NCI-H1436 treated with DMSO at 0.1 percent for 48 hours (cell line): ENCODE measurements at places on chromosomes 2 and 18.

DNA sequence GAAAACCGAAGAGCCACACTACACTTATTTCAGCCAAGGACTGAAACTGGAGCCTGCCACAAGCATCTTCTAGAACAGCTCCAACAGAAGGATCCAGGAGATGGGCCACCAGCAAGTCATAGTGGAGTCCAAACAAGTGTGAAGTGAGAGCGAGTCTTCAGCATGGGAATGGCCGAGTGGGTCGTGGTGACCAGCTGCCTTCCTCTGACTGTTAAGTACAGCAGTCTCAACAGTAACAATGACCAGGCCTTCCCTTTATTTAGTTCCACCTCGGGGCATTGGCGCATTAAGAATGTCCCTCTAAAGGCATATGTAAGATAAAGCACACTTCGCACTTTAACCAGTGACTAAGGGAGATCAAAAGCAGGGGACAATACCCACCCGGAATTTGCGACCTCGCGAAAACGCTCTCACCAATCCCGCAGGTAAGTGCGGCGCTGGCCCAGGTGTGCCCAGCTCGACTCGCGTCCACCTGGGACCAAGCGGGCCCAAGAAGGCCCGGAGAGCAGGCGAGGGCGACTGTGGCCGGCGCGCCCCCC lies 1.1 kb downstream of the L3MBTL4 start:
- DNase-seq, result no peak

GRCh38 chr2:97702731-97703470 lies 10.5 kb upstream of the ZAP70 start:
- no peak for DNase-seq

- no peak for DNase-seq
Observed at GRCh38 chr2:241050624-241051577, 51.2 kb downstream of the MTERF4 start.

GRCh38 chr2:231794383-231794782 lies 8.1 kb downstream of the COPS7B start:
- DNase-seq, result no peak

DNA sequence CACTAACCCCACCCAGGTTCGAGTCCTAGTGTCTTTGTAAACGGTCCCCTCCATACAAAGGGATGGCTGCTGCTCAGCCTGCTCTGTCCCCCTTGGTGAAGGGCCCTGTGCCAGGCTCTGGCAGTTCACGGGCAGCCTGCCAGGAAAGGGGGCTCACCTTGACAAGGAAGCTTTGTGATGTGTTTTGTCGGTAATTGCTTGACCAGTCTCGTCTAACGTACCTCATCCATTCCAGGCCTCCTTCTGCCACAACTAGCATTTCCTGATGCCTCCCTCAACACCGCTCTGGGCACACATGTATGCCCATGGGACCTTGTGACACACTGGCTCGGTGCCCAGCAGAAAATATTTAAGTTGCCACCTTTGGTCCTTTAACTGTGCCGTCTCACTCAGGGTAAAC lies 171.9 kb downstream of the KLHL29 start:
- DNase-seq, result peak; percentile 42

DNA sequence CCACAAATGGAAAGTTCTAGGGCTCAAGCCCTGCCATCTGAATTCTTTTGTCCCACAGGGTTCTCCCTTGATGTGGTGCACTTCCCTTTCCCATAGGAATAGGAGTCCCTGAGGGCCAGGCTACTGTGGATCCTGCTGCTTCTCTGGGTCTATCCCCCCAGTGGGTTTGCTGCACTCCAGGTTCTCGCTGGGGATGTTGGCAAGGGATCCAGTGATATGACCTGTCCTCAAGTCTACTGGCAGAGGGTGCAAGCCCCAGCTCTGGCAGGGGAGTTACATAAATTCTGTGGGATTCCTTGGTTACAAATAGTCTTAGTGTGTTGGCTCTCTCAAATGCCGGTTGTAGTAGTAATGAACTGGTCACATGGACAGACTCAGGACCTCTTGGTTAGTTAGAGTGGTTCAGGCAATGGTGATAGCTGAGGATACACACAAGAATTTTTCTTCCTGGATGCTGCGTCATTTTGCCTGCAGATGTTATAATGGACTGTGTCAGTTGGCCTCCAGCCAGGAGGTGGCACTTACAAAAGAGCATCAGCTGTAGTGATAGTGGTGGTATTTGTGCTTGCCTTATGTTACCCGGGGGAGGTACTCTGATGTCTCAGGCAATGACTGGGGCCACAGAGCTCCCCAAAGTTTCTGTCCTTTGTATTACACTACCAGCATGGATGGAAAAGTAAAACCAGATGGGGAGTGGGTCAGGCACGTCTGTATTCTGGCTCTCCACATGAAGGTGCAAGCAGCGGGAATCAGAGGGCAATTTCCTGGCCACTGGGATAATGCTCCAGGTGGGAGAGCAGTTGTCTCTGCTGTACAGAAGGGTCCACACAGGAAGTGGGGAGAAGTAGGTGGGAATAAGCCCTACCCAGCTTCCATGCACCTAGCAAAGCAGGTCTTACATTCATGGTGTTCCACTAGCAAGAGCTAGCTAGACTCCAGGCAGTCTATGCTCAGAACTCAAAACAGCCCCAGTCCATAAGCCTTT lies 267.9 kb downstream of the SOX11 start:
- no peak for DNase-seq
